ENCODE measurements at places on chromosomes 3 and 15.

GRCh38 chr3:197599089-197599765 lies 43.5 kb upstream of the BDH1 start:
- DNase-seq, result peak; percentile 75

DNA sequence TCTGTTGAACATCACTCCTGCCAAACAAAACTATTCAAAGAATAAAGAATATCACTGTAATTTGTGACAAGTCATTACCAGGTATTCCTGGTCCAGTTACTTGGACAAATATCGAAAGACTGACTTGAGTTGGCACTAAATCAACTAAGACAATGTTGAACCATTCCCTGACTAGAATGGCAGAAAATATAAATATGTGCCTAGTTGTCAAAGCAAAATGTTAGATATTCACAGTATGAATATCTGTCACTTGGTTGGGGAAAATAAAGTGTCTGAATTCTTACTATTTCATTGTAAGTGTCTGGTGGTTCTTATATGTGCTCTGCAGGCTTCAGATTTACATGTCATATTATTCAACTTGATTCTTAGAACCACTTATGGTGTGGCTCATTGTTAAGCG lies 470.2 kb downstream of the NAALADL2 start:
- DNase-seq, result no peak

DNA sequence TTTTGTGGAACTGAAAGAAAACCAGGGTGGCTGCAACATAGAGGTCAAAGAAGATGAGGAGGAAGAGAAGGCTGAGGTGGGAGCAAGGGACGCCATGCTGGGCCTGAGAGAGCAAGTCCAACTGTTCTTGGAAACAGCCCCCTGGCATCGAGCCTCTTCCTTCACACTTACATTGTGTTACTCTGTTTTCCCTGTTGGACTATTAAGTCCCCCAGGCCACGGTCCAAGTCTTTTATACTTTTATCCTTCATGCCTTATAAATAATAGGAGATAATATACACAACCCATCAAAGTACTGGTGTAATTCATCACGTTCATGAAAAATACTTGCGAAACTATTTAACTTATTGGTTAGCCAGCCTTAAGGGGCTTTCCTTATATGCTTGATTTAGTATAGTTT lies 79.3 kb downstream of the ATG7 start:
- no peak for DNase-seq

GRCh38 chr3:150359381-150359780 lies 48.7 kb upstream of the TSC22D2 start:
- DNase-seq, result no peak

GRCh38 chr15:60384053-60384452 lies 13.7 kb downstream of the ANXA2 start:
- DNase-seq, result no peak

DNA sequence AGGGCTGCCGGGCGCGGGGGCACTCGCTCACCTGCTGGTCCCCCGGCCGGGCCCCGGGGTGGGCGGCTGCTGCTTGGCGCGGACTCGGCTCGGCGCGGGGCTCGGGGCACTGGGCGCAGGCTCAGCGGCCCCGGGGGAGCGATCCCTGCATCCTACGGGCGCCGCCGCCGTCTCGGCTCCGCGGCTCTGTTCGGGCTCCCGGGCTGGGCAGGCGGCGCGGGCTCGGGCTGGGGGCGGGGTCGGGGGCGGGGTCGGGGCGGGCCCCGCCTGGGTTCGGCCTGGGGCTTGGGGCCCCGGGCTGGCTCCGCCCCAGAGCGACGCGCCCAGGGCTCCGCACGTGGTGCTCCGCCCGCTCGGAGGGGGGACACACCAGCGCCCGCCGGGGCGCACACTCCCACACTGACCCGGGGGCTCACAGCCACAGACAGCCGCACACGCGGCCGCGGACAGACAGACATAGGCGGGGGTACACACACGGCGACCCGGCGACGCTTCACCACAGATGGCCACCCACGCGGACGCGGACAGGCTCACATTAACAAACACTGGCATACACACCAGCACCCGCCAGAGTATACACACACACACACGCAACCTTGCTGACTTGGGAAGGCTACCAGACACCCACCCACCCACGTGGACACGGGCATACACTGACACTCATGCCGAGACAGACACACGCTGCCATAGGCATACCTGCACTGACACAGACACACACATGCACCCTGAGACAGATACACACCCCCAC lies at the start of gene SCN5A:
SCN5A (minus strand) TSS at position 188 of the 748 bp plus-strand sequence. CDS start 16,380 bp downstream, outside the sequence.
- peak; percentile 34 for DNase-seq
